ENCODE measurements at places on chromosomes 5 and 9.

- no peak for DNase-seq
These were observed 401.9 kb upstream of the PDE4D start for GRCh38 chr5:60295423-60295822.

GRCh38 chr9:13487936-13488335, 208.4 kb upstream of the MPDZ start:
- DNase-seq: peak; percentile 21

DNA sequence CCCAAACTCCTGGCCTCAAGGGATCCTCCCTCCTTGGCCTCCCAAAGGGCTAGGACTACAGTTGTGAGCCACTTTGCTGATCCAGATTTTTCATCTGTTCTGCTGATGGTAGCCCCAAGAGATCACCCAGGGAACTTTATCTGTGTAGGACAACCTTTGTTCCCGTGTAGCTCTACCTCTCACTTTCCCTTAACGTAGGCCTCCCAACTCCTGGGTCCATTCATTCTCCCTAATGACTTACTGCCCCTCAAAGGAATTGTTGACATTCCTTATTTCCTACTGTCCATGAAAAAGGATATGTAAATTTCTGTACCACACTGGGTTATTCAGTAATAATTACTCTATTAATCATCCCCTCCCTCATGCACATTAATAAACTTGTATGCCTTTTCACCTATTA, 51.0 kb upstream of the PHF24 start:
- no peak for DNase-seq

DNA sequence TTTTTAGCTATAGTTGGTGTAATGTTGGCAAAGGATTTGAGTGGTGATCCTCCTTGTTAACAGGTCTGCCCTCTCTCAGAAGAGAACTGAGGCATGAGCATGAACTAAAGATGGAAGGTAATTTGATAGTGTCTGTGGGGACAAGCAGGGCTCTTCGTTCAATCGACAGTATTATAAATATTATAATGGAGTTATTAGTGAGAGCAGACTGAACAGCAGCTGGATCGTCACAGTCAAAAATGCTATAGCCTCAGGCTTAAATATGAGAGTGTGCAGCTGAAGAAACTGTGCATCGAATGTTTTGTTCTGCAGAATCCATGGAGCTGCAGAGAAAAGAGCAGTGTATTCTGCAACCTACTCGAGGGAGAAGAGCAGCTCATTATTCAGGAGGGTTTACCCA, 757.3 kb downstream of the DNAH5 start:
- DNase-seq: no peak

- DNase-seq: no peak
These were observed 895.6 kb downstream of the TLE1 start for GRCh38 chr9:80793706-80794105.

- no peak for DNase-seq
These were observed 421 bp upstream of the DEPDC1B start for GRCh38 chr5:60700416-60700757.

DNA sequence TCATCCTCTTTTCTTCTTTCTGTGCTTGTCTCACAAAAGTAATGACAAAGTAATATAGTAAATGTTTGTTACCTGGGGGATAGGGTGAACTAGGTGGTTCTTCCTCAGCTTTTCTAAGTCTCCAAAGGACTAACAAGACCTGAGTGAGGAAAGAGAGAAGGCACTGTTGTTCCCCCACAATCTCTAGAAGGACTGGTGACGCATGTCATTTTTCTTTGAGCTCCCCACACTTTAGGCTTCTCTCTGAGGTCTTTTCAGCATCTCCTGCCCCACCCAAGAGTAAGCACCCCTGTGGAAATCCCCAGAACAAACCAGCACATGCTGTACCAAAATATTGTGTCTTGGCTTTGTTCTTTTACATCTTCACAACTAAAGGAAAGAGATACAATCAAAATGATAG, 2.4 kb upstream of the IL7R start:
- no peak for DNase-seq

GRCh38 chr5:143418140-143418866, 14.8 kb upstream of the NR3C1 start:
- no peak for DNase-seq
